ENCODE measurements at places on chromosomes 6 and 20.

DNA sequence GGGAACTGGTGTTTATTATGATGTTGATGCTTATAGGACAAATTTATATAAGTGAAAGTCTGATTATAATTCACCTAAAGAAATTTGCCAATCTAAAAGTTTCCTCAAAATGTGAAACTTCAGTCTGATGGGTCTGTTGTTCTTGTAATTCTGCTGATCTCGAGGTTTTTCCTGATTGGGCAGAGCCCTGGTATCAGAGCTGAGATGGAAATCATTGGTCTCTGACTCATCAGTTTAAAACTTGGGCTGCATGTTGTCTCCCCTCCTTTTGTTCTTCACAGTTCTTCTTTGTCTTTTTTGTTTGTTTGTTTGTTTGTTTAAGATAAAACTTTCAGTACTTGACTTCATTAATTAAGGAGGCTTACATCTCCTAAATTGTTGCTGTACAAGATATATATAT lies 5.9 kb downstream of the SMAP1 start:
- no peak for DNase-seq

GRCh38 chr6:80535914-80536565 lies 429.6 kb downstream of the BCKDHB start:
- DNase-seq = no peak

GRCh38 chr20:10012464-10012863 lies 22.3 kb upstream of the ANKEF1 start:
- no peak for DNase-seq

DNA sequence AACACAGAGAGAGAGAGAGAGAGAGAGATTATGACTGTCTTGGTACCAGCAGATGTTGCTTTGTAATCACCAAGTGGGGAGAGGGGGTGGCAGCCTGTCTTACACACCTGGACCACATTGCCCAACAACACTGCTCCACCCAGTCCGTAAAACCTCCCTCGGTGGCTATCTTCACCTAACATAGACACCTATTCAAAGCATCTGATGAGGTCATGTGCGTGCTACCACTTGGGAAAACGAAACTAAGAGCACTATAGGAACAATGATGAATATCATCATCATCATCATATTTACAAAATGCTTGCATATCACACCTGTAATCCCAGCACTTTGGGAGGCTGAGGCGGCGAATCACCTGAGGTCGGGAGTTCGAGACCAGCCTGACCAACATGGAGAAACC lies 24.1 kb upstream of the SALL4 start:
- DNase-seq = no peak

DNA sequence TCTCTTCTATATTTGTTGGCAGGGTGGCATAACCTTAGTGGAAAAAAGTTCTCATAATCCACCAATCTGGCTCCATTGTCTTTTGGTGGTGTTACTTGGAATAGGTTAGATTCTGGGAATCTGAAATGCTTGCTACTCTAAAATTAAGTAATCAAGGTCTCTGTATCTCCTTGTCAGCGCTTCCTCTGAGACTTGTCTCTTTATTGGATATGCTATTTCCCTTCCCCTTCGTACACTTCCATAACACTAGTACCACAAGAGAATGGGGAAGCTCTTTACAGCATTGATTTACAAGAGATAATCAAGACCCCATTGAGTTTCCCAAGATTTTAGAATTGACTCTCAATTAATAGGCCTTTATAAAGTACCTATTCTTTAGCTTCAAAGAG lies 280.2 kb downstream of the ADGB start:
- no peak for DNase-seq

GRCh38 chr20:42957018-42957703 lies 232.5 kb downstream of the PTPRT start:
- DNase-seq = no peak

DNA sequence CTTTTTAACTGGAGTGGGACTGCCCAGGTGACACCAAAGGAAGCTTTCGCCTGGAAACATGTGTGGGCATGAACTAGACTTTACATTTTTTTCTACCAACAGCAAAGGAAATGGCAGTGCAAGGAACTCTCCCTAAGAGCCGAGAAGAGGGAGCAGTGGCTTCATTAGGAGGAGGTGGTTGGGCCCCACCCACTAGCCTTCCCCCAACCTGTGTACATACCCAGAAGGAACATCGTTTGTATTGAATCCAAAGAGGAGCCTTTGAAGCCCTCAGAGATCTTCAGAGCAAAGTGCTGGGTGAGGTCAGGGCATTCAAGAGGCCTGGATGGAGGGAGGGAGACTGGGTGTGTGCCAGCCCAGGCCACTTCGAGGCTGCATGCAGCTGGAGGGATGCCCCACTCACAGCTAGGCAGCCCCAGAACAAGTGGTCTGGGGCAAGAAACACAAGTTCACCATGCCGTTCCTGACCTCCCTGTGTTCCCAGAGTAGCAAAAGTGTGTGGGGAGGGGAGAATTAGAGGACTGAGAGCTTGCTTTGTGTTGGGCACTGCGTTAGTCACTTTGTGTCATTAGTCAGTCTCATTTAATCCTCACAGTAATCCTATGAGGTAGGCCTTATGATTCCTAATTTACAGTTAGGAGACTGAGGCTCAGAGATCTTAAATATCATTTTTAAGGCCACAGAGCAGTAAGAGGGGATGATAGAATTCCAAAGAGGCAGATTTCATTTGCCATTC lies 191.6 kb upstream of the SUPT3H start:
- no peak for DNase-seq

DNA sequence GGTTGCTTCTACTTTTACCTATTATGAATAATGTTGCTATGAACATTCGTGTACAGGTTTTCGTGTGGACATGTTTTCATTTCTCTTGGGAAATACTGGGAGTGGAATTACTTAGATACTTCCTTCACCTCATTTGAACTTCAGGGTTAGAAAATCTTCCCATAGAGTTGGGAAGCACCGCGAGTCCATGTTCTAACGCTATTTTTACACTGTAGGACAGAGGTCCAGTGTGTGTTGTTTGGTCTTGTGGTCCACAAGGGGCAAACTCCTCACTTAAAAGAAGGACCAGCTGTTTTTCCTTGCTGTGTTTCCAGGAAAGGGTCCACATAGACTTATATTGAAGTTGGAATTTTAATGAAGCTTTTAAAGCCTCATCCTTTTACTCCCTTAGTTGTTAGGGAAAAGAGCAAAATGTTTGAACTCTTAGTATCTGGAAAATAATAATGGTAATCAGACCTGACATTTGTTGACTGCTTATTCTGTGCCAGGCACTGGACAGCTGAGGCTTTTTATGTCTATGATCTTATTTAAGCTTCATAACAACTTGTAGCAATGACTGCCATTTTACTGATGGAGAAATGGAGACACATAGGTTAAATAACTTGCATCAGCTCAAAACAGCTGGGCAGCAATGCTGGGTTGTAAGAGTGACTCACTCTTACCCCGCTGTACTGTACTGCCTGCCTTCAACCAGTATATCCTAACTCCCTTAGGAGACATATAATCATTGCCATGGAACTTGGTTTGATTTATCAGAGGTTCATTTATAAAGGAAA lies 52.0 kb downstream of the CDC5L start:
- no peak for DNase-seq

DNA sequence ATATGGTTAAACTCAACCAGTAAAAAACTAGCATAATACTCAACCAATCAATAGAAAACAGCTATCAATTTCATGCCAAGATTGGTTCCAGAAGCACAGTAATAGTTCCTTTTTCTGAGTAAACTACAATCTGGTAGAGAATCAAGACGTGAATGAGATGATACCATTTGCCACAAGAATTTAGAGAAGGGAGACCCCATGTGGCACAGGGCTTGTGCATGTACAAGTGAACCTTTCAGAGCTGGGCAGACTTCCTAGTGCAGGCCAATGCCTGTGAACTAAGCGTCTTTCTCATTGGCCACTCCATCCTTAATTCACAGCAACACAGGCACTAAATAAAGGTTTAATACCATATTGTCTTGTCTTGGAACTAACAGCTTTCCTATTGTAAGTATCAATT lies 213.5 kb downstream of the RFPL4B start:
- DNase-seq = no peak

- DNase-seq = no peak
Measured at GRCh38 chr6:109429496-109429895, 10.9 kb downstream of the PPIL6 start.

DNA sequence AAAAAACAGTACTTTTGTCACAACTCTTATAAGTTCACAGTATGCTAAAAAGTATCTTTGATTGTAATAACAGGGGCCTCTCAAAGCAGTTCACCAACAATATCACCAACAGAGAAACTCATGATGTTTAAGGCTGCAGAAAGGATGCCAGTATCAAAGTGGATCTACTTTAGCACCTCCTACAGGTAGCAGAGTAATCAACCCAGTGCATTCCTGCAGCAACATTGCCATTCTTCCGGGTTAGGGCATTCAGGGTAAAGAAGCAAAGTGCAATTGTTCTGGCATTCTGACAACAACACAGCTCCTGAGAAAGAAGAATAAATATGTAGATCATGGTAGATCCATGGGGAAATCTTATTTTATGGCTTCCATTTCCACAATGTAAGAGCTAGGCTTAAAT lies 7.6 kb upstream of the SLC17A4 start:
- no peak for DNase-seq

GRCh38 chr6:3417473-3417872 lies 39.4 kb downstream of the SLC22A23 start:
- no peak for DNase-seq

DNA sequence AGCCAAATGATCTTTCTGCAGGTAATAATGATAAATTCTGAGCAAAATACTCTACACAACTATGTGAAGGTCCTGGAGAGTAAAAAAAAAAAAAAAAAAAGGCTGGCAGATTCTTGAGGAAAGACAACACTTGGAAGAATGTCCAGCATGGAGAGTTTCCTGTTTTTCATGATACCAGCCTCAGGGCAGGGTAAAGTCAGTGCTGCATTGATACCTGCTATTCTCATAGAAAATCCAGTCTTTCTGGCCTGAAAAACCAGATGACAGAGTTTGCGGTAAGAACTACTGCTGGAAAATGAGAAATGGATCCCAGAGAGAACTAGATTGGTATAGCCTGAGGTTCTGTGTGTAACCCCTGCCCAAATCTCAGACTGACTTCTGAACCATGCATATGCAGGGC lies 89.1 kb downstream of the AFG1L start:
- DNase-seq = peak; percentile 12

GRCh38 chr20:31922181-31922580 lies 29.7 kb downstream of the PDRG1 start:
- DNase-seq = no peak

DNA sequence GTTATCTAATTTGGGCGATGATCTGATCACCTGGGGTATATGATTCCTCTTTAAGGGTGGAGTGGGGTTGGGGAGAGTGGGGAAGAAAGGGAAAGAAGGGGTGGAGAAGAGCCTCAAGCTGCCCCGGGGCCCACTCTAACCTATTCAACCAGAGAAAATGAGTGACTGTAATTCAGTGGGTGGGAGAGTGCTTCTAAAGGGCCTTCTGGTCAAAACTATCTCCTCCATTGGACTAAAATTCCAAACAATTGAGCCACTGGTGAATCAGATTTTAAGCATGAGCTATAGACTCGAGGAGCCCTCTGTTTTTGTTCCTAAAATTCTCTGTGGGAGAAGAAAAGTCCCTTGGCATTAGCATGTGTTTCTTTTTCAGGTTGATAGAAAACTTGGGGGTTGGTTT lies 296.8 kb downstream of the CLIC5 start:
- DNase-seq = no peak

DNA sequence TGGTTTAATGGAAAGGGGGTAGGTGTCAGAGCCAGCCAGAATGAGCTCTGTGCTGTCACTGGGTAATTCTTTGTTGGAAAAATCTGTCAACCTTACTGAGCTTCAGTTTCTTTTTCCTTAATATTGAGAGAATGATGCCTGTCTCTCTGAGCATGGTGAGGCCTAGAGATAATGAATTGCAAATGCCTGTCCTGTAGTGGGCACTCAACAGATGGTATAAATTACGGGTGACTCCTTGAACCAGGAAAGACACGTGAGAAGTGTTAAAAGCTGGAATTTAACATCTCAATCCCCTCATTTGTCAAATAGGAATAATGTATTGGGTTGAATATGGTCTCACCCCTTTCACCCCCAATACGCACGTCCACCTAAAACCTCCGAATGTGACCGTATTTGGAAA lies 74.9 kb downstream of the ADTRP start:
- DNase-seq = no peak

- no peak for DNase-seq
Measured at GRCh38 chr6:125814481-125814880, 23.7 kb downstream of the NCOA7 start.

- no peak for DNase-seq
Measured at GRCh38 chr6:120869397-120869796, 464.9 kb downstream of the TBC1D32 start.

DNA sequence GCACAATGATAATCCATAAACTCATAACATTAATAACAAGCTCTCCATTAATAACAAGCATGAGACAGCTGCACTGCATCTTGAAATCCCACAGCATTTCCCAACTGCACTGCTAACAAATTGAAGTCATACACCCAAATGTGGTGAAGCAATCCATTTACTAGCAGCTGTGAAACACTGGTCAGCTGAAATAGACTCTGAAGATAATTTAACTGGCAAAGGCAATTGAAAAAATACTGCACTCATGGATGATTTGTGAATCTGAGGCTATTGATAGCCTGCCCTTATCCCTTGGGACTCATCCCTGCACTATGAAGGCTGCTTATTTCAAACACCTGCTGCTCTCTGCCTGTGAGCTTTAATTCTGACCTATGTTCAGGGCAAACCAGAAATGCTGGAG lies 49.1 kb upstream of the PLCB1 start:
- DNase-seq = no peak

DNA sequence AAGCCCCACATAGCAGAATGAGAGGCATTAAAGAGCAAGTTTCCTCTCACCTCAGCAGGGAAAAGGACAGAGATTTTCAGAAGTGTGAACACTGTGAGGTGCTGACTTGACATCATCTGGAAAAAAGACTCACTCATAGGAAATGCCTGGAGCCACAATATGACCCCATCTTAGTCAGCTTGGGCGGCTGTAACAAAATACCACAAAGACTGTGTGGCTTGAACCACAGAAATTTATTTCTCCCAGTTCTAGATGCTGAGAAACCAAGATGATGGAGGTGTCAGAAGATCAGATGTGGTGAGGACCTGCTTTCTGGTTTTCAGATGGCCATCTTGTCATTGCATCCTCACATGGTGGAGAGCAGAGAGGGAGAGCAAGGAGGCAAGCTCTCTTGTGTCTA lies 253.1 kb downstream of the ADGB start:
- no peak for DNase-seq

DNA sequence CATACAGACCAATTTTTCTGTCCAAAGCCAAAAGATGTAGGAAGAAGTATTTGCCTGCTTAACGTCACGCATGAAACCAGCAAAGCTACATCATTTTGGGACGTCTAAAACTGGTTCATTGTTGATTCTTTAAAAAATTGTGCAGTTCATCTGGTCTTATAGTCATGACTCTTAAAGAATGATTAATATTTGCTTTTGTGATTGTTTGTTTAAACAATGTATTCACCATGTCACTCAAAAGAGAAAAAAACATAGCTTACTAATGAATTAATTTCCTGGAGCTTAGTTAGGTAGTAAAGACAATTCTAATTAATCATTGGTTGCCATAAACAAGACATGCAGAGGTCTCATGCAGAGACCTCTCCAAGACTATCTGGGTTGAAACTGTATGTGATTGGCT lies 157.3 kb downstream of the RPS12 start:
- no peak for DNase-seq

- no peak for DNase-seq
Measured at GRCh38 chr6:25301362-25301761, 22.2 kb downstream of the CARMIL1 start.

- DNase-seq = no peak
Measured at GRCh38 chr6:155645325-155645724, 189.7 kb upstream of the NOX3 start.

GRCh38 chr6:90508753-90509152 lies 78.1 kb downstream of the MAP3K7 start:
- DNase-seq = no peak

Measured in COLO829 (cell line).